ENCODE measurements at places on chromosomes 7 and 10.

GRCh38 chr7:157532068-157532467, 195.3 kb downstream of the DNAJB6 start:
- no peak for DNase-seq

GRCh38 chr10:10209167-10209566, 808.5 kb upstream of the CELF2 start:
- DNase-seq, result no peak

DNA sequence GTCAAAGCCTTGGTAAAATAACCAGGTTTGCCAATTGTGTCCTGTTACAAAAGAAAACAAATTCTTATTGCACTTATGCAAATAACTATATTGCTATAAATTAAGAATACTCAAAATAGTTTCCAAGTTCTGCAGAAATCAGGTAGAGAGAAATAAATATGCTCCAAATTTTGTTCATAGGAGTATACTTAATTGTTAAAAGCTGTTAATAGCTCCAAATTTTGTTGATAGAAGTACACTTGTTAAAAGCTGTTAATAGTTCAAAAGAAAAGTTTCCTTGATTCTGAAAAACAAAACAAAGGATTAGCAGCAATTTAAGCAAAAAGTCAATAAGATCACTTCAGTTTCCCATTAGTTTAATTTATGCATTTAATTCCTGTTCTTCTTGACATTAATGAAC, 46.4 kb upstream of the ZNF138 start:
- no peak for DNase-seq

GRCh38 chr7:139720705-139721231, 57.0 kb downstream of the HIPK2 start:
- peak; percentile 14 for DNase-seq

DNA sequence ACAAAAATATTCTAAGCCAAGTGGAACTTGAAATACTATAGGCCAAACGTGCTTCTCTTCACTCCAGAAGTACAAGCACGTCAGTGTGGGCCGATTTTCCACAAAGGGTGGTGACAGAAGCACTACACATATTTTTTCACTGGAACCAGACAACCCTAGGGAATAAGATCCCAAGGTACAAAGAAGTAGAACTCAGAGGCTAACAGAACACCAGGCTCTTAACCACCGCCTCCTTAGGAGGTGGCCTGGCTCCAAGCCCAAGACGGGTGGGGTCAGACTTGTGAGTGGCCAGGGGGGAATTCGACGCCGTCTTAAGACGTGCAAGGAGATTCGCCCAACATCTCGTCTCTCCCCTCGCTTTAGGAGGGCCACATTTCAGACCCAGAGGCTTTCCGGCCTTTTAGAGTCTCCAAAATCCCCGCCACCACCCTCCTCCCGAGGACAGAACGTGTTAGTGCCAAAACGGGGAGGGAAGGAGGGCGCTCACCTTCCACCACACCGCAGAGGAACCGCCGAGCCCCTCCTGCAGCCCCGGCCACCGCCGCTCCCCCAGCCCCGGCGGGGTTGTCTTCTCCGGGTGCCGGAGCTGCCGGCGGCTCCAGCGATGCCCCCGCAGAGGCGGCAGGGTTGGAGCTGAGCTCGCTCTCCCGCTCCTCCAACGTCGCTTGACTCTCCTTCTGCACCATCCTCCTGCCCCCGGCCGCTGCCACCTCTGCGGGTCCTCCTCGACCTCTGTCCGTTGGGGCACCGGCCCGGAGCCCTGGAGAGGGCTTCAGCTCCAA, 716 bp downstream of the OGA start:
- peak; percentile 4 for DNase-seq

DNA sequence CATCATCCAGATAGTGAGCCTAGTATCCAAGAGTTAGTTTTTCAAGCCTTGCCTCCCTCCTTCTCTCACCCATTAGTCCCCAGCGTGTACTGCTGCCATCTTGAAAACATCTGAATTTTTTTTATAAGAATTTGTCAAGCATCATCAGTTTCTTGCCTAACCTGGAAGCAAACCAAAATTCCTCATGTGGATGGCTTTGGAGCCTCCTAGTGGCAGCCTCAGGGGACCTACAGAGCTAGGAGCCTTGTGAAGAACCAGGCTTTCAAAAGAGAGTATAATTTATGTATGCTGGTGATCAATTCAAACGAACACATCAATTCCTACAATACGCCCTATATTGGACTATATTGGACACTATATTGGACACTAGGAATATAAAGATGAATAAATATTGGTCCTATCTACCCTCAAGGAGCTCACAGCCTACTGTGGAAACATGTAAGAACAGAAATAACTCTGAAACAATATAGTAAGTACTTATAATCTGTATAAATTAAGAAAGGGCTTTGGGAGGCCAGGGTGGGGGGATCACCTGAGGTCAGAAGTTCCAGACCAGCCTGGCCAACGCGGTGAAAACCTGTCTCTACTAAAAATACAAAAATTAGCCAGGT, 63.4 kb downstream of the HPSE2 start:
- peak; percentile 29 for DNase-seq

Data from NCI-H1105 treated with DMSO at 0.1 percent for 48 hours (cell line).